NCI-H774 (cell line): ENCODE measurements at places on chromosomes 1 and 21.

DNA sequence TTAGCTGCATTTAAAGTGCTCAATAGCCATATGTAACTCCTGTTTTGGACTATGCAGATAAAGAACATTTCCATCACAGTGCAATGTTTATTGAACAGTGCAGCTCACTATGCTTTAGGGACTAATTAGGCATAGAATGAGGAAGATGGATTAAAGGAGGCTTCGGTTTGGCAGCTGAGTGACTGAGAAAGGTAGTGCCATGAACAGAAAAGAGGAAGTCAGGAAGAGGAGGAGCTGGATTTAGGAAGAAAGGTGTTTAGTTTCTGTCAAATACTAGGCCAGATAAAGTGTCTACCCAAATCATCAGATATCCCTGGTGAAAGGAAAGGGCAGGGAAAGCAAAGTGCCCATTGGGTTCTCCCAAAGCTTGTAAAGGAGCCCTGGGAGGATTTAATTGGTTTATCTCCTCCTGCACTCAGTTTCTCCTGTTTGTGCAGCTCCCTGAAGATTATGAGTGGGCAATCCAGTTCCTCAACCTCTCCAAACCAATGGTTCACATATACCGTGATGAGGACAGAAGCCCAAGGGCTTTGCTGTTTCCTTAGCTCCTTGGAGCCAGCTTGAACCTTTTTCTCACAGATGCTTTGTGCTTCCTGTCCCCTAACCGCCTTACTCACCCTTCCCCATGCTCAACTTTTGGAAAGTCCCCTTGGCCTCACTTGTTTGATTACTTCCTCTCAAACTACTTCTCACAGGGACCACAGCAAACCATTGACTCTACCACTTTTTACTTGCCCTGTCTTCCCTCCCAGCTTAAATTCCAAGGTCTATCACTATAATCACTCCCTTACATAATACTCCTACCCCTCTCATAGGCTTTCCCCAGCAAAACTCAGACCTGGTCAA, 3.5 kb upstream of the RAP1A start:
- DNase-seq = no peak

GRCh38 chr1:51768971-51769588, 109.4 kb downstream of the NRDC start:
- peak; percentile 41 for DNase-seq

GRCh38 chr1:26378088-26378878, 5.7 kb upstream of the ZNF683 start:
- DNase-seq = no peak

GRCh38 chr1:1063261-1063944, 10.7 kb downstream of the RNF223 start:
- no peak for DNase-seq

- DNase-seq = no peak
Measured at GRCh38 chr1:87437663-87438295, 109.1 kb downstream of the LMO4 start.

- no peak for DNase-seq
Measured at GRCh38 chr21:27561116-27561515, 594.2 kb upstream of the ADAMTS5 start.

- DNase-seq = no peak
Measured at GRCh38 chr1:42052072-42052699, 101.0 kb upstream of the GUCA2B start.

DNA sequence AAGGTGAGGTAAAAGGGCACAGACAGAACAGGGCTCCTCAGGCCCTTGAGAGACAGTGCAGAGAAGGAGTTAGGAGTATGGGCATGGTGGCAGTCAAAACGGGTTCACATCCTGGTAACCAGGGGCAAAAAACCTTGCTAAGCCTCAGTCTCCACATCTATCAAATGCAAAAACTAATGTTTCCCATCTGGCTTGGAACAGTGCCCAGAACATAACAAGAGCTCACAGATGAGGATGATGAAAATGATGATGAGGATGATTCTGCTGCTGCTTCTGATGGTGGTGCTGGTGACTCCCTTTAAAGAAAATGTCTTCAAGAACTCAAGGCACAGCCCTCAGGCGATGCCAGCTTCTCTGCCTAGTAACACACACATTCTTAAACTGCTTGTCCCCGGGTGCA, 24.1 kb downstream of the HHIPL2 start:
- DNase-seq = no peak

DNA sequence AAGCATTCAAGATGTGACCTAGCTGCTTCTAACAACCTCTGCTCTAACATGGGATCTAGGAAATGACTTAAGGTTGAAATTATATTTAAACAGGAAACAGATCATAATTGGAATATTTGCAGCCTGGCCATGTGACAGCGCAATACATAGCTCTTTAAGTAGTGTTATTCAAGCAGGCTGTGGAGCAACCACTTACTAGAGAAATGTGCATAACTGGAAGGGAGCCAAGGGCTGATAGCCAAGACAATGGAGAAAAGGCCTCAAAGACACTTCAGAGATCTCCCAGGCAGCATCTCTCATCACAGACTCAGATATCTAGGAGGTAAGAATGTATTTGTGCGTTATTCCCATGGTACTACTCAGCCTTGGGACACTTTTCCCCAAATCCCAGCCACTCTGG, 823.0 kb upstream of the PRMT6 start:
- DNase-seq = no peak

GRCh38 chr1:171566467-171566866, 55.6 kb upstream of the MYOCOS start:
- no peak for DNase-seq

GRCh38 chr1:183198463-183198862, 12.4 kb downstream of the LAMC2 start:
- no peak for DNase-seq

DNA sequence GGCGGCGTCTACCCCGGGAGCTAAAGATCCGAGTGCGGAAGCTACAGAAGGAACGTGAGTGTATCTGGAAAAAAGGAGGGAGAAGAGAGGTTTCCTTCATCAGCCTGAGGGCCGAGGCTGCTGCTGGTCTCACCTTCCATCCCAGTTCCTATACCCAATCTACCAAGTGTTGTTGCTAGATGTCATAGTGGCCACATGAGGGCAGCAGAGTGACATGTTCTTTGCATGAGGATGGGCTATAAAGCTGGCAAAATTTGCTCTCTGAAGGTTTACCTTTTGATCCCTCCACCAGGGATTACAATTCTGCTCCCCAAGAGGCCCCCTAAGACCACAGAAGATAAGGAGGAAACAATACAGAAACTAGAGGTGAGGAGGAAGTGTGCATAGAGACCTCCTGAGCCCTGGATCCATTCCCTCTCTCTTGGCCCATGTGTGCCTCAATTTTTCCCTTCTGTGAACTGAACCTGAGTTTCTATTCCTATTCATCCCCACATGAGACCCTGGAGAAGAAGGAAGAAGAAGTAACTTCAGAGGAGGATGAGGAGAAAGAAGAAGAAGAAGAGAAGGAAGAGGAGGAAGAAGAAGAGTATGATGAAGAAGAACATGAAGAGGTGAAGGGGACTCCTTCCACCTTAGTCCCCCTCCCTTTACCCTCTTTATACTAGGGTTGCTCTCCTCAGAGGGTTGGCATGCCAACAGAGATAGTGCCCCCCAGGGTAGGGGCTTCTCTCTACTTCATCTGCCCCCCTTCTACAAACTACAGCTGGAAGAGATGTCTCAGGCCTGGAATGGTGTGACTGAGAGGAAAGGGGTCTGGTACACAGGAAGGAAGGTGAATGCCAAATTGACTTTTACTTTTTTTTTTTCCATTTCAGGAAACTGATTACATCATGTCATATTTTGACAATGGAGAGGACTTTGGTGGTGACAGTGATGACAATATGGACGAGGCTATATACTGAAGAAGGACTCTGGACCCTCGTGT, 13.3 kb downstream of the POLR3GL start:
- DNase-seq = peak; percentile 72

- DNase-seq = no peak
Measured at GRCh38 chr21:31335957-31336738, 7.9 kb downstream of the TIAM1 start.

DNA sequence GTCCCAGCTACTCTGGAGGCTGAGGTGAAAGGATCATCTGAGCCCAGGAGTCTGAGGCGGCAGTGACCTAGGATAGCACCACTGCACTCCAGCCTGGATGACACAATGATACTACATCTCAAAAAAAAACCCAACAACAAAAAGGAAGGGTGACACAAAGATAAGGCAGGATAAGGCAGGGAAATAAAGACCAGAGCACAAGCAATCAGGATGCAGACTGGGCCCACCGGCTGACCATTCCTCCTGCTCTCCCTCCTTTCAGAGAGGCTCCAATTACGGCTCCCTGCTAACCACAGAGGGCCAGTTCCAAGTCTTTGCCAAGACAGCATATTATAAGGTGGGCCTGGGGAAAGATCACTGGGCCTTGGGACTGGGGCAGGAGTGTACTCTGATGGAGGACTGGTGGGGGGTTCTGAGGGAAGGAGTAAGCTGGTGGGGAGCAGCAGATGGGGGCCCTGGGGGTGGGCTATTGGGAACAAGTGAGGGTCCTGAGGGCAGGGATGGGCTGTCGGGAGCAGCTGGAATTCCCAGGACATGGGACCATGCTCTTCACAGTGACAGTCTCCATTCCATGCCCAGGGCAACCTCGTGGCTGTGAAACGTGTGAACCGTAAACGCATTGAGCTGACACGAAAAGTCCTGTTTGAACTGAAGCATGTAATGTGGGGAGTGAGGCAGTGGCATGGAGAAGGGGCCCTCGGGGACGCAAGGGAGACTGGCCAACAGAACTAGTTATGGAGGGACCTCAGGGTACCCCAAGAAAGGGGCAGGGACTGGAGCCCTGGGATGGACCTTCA, 7.3 kb downstream of the NPR1 start:
- DNase-seq = no peak

- peak; percentile 2 for DNase-seq
Measured at GRCh38 chr1:10598389-10598702, 123.6 kb downstream of the PEX14 start.

- peak; percentile 71 for DNase-seq
Measured at GRCh38 chr1:3668585-3669300, 16.4 kb downstream of the TP73 start.

DNA sequence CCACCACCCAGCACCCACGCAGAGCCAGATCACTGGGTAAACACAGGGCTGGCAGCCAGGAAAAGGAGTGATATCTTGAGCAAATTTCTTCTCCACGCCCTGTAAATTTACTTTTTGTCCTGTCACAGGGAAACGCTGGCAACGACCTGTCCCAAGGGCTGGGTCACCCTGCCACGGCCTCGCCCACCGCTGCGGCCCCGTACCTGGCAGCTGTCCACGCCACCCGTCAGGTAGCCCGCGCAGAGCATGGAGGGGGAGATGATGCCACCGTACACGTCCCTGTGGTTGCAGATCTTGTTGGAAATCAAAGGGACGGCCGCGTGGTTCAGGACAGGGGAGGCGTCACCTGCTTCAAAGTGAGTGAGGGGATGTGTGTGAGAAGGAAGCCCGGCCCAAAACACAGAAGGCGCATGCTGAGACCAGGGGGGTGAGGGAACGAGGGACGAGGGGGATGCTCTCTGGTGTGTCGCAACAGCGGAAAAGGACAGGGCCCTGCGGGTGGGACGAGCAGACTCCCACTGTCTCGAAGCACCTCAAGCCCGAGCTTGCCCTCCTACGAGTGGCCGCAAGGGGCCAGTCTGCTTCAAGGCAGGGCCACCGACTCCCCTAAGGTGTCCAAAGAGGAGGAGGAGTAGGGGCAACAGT, 10.1 kb upstream of the TFF1 start:
- no peak for DNase-seq

- DNase-seq = no peak
Measured at GRCh38 chr1:185487026-185487425, 170.0 kb upstream of the IVNS1ABP start.

DNA sequence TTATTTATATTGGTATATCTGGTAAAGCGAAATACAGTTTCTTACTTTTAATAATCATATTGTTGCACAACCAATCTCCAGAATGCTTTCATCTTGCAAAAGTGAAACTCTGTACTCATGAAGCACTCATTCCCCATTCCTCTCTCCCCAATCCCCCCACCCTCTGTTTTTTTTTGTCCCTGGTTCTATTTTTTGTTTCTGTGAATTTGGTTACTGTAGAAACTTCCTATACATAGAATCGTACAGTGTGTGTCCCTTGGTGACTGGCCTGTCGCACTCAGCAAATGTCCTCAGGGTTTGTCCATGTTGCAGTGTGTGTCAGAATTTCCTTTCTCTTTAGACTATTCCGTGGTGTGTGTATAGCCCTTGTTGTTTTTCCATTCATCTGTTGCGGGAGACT, 7.9 kb upstream of the NLRP3 start:
- no peak for DNase-seq

- no peak for DNase-seq
Measured at GRCh38 chr21:26070822-26071425, 99.6 kb downstream of the APP start.

DNA sequence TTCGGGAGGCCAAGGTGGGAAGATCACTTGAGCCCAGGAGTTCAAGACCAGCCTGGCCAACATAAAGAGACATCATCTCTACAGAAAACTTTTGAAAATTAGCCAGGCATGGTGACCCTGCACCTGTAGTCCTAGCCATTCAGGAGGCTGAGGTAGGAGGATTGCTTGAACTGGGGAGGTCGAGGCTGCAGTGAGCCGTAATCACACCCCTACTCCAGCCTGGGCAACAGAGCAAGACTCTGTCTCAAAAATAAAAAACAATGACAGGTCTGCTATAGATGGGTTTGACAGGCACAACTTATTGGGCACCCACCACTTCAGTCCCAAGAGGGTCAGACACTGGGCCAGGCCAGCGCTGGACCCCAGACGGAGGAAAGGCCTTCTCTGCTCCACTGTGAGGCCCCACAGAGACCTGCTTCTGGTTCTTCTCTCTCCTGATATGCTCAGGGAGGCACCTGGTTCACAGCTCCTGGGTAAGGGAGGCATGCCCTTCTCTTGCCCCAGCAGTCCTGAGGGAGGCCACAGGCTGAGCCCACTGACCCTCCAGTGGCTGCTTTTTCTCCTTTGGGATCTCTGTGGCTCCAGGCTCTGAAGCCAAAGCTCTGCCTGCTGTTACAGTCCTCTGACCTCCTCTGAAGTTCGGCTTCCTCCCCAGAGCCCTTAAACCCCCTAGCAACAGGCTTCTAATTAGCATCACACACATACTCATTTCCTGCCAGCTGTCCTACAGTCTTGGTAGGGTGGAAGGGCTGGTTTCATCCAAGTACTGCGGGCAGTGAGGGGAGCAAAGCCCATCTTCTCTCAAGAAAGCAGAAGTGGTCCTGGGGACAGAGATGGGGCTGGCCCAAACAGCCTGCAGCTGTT, 14.4 kb downstream of the S100A16 start:
- no peak for DNase-seq

- DNase-seq = no peak
Measured at GRCh38 chr1:23369335-23370013, at the start of gene ZNF436. Gene ZNF436, minus strand, starts transcription at chr1:23369836. Its CDS starts 1,831 bp downstream, at chr1:23368005.

DNA sequence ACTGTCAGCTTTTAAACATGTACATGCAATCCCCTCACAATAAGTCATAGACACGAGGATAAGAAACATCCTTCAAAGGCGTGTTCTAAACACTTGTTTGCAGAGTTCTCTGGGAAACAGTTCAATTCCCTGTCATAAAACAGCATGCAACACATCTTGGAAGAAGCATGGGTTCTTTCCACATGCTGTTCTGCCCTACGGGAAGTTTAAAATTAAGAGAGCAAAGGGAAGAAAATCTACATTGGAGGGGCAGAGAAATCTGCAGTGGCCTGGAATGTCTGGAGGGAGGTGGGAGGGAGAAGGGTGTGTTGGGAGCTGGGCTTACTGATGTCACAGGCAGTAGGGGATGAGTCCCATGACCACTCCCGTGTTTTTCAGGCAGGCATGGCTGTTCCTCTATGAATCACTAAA, 98.3 kb upstream of the SLC2A1 start:
- DNase-seq = no peak

- no peak for DNase-seq
Measured at GRCh38 chr1:178146436-178146835, 52.5 kb downstream of the RASAL2 start.
